ENCODE measurements at places on chromosomes 4 and X.
A peak's percentile ranks its signal among the peaks of the same experiment; 100 is the strongest.

DNA sequence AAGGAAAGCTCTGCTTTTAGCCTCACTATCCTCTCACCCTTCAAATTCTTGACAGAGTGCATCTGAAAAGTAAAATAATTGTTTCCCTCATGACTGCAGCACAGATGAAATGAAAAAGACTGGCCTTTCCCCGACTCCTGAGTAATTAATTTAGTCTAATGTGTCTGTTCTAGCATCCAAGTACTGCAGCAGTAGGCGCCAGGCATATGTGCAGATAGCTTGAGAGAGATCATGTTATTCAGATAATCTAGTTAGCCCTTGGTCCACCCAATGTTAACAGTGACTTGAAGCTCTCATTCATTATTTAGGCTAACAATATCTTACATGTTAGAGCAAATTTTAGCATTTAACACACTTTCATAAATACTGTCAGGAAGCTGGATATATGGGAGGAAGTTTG, 54.0 kb downstream of the MAP9 start:
- H3K27me3 ChIP-seq: no peaks in the 10 kb centered on the region
- no peaks in the 10 kb centered on the region for H3K4me1 ChIP-seq
- no peak overlapping the region for H3K27ac ChIP-seq
- no peaks in the 10 kb centered on the region for H3K36me3 ChIP-seq

- no peak overlapping the region for H3K4me3 ChIP-seq
- no peaks in the 10 kb centered on the region for H3K36me3 ChIP-seq
- no peak overlapping the region for H3K27ac ChIP-seq
- H3K4me1 ChIP-seq: no peaks in the 10 kb centered on the region
- no peak for DNase-seq
These were observed 59.8 kb upstream of the RELL1 start for GRCh38 chr4:37745946-37746345.

- no peaks in the 10 kb centered on the region for H3K27me3 ChIP-seq
- H3K36me3 ChIP-seq: no peaks in the 10 kb centered on the region
- H3K27ac ChIP-seq: peak overlapping the region; percentile 56
- H3K4me1 ChIP-seq: peaks cover 9% of the 10 kb centered on the region
These were observed 1414.7 kb upstream of the TENM3 start for GRCh38 chr4:180828455-180829018.

DNA sequence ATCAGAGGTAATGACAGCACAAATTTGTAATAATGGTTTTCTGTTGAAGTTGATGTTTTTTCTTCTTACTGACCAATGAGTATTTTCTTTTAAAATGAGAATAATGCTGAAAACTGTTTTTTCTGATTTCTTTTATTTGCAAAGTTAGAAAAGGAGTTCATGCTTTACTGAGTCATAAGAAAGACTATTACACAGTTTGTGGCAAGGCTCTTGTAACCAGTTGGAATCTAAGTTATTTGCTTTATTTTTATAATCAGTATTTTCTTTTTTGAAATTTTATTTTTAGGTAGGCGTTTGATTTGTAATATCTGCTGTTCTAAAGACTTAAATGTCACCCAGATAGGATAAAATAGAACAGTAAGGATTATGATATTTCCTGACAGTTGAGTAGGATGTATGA, 25.5 kb downstream of the ANAPC4 start:
- no peaks in the 10 kb centered on the region for H3K27me3 ChIP-seq
- DNase-seq: no peak
- peaks cover 86% of the 10 kb centered on the region for H3K36me3 ChIP-seq
- H3K4me3 ChIP-seq: no peak overlapping the region
- no peak overlapping the region for H3K27ac ChIP-seq

DNA sequence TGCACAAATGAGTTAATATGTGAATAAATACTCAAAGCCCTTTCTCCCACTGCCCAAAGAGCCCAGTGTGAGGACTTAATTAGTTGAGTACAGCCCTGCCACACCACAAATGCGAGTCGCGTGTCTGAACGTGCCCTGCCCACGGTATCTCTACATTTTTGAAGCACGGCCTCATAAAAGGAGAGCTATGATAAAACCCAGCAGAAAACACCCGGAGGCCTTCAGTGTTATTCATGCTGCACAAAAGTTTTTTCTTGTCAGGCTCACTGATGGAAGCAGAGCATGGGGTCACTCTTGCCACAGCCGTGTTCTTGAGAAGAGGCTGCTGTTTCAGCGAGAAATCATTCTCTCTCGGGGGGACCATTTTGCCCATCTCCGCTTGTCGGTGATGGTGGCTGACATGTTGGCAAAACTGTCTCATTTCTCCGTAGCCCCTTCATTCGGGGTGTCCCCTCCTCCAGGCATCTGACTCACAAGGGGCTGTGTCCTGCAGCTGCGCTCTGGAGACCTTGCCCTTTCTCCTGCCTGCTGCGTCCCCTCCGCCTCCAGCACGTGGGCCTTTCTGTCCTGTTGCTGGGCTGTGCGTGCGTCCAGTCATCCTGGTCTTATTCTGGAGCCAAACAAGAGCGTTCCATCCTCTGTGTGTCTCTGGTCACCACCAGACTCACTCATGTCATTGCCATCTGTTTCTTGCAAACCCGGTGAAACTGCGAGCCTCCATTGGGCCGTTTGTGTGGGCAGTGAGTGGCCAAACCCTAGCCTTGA, 88.8 kb downstream of the SORCS2 start:
- no peak overlapping the region for H3K27ac ChIP-seq
- peaks cover 18% of the 10 kb centered on the region for H3K4me1 ChIP-seq
- no peaks in the 10 kb centered on the region for H3K36me3 ChIP-seq
- H3K27me3 ChIP-seq: no peaks in the 10 kb centered on the region

- no peak overlapping the region for H3K4me3 ChIP-seq
- peaks cover 10% of the 10 kb centered on the region for H3K27me3 ChIP-seq
- H3K36me3 ChIP-seq: peaks cover 19% of the 10 kb centered on the region
- DNase-seq: peak; percentile 49
These were observed 17.2 kb upstream of the GTPBP6 start for GRCh38 chrX:335758-336155.

DNA sequence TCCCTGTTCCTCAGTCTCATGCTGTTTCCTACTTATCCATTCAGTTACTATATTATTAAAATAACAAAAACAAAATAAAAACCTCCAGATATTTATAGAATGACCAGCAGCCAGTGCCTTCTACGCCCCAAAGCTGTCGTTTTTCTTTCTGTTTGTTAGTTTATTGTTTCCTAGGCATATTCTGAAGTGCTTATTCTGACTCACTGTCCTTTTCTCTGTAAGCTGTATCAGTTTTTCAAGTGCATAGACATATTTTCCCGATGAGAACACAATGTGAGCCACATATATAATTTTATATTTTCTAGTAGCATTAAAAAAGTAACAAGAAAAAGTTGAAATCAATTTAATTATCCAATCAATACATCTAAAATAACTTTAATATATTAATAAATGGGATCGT, 2158.6 kb upstream of the TENM3 start:
- H3K4me1 ChIP-seq: no peaks in the 10 kb centered on the region
- no peak for DNase-seq
- no peaks in the 10 kb centered on the region for H3K36me3 ChIP-seq
- no peak overlapping the region for H3K4me3 ChIP-seq

GRCh38 chr4:155666344-155667221, at the start of gene GUCY1A1:
Gene GUCY1A1, plus strand, starts transcription at chr4:155666848. Its CDS starts 30,020 bp downstream, at chr4:155696868.
- no peak within 1 kb of the TSS for H3K27ac ChIP-seq

- no peak overlapping the region for H3K27ac ChIP-seq
- peaks cover 16% of the 10 kb centered on the region for H3K4me1 ChIP-seq
- no peaks in the 10 kb centered on the region for H3K36me3 ChIP-seq
- H3K27me3 ChIP-seq: no peaks in the 10 kb centered on the region
These were observed 24.8 kb upstream of the TMSB4X start for GRCh38 chrX:12949927-12950656.

GRCh38 chrX:50798783-50799182, 15.2 kb downstream of the SHROOM4 start:
- H3K4me3 ChIP-seq: no peak overlapping the region
- peaks cover 14% of the 10 kb centered on the region for H3K4me1 ChIP-seq
- peak overlapping the region; percentile 59 for H3K27ac ChIP-seq
- no peak for DNase-seq
- no peaks in the 10 kb centered on the region for H3K27me3 ChIP-seq
- no peaks in the 10 kb centered on the region for H3K36me3 ChIP-seq

DNA sequence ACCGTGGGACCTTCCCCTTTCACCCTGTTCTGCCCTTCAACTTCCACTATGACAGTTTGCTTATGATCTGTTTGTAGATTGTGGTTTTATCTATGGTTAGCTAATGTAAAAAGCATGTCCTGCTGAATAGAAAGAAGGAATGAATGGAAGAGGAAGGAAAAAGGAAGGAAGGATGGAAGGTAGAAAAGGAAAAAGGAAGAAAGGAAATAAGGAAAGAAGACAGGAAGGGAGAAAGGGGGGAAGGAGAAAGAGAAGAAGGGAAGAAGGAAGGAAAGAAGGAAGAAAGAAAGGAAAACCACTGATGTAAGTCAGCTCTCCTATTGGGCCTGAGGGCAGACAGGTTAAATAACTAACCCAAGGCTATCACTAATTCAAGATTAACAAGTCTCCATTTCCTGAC, 319.1 kb upstream of the KLF3 start:
- DNase-seq: no peak
- H3K4me1 ChIP-seq: no peaks in the 10 kb centered on the region
- H3K36me3 ChIP-seq: no peaks in the 10 kb centered on the region

GRCh38 chrX:46279214-46279924, 265.9 kb downstream of the ZNF674 start:
- H3K4me1 ChIP-seq: peaks cover 16% of the 10 kb centered on the region
- no peak for DNase-seq
- no peak overlapping the region for H3K4me3 ChIP-seq
- H3K27me3 ChIP-seq: no peaks in the 10 kb centered on the region
- H3K27ac ChIP-seq: peak overlapping the region; percentile 67
- H3K36me3 ChIP-seq: no peaks in the 10 kb centered on the region

- H3K4me3 ChIP-seq: no peak overlapping the region
- H3K36me3 ChIP-seq: no peaks in the 10 kb centered on the region
- DNase-seq: no peak
- peak overlapping the region; percentile 51 for H3K27ac ChIP-seq
These were observed 16.7 kb upstream of the EXOSC9 start for GRCh38 chr4:121784401-121784800.

DNA sequence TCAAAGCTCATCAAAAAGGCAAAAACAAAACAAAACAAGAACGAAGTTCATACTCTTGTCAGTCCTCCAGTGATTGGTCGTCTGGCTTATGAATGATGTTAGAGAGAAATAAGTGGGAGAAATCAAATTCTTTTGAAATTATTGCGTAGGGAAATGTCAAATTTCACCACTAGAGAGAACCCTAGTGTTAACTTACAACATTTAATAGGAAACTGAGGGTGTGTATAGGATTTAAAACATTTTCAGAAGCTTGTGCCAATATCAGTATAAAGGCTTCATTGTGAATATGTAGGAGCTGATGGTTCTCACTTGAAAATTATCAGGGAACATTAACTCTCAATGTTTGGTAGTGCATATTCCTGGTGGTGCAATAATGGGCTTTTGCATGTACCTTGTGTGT, 17.4 kb downstream of the ADH6 start:
- no peak for DNase-seq
- H3K4me3 ChIP-seq: no peak overlapping the region
- no peaks in the 10 kb centered on the region for H3K4me1 ChIP-seq
- H3K27ac ChIP-seq: no peak overlapping the region

GRCh38 chr4:65021149-65021548, 611.9 kb upstream of the TECRL start:
- DNase-seq: no peak
- no peaks in the 10 kb centered on the region for H3K36me3 ChIP-seq
- no peak overlapping the region for H3K4me3 ChIP-seq

- no peak overlapping the region for H3K27ac ChIP-seq
- H3K4me3 ChIP-seq: no peak overlapping the region
- H3K36me3 ChIP-seq: peaks cover 8% of the 10 kb centered on the region
- H3K27me3 ChIP-seq: no peaks in the 10 kb centered on the region
These were observed 1.5 kb downstream of the MAN2B2 start for GRCh38 chr4:6576512-6576911.

DNA sequence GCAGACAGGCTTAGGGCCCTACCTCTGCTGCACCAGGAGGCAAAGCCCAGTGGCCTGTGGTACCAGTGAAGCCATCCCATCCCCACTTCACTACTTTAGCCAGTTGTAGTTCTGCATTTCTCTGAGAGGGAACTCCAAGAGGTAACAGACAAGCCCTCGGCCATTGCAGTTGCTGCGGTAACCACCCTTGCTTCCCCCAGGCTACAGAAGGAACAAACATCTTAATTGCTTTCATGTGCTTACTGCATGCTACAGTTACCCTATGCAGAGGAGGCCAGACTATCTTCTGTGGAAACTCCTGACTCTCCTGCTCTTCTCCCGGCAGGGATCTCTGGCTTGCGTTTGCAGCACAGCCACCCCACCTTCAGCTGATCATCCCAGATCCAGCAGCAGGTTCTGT, 67.8 kb downstream of the SPIN4 start:
- no peaks in the 10 kb centered on the region for H3K4me1 ChIP-seq
- H3K4me3 ChIP-seq: no peak overlapping the region
- H3K27me3 ChIP-seq: no peaks in the 10 kb centered on the region
- DNase-seq: no peak
- no peaks in the 10 kb centered on the region for H3K36me3 ChIP-seq

DNA sequence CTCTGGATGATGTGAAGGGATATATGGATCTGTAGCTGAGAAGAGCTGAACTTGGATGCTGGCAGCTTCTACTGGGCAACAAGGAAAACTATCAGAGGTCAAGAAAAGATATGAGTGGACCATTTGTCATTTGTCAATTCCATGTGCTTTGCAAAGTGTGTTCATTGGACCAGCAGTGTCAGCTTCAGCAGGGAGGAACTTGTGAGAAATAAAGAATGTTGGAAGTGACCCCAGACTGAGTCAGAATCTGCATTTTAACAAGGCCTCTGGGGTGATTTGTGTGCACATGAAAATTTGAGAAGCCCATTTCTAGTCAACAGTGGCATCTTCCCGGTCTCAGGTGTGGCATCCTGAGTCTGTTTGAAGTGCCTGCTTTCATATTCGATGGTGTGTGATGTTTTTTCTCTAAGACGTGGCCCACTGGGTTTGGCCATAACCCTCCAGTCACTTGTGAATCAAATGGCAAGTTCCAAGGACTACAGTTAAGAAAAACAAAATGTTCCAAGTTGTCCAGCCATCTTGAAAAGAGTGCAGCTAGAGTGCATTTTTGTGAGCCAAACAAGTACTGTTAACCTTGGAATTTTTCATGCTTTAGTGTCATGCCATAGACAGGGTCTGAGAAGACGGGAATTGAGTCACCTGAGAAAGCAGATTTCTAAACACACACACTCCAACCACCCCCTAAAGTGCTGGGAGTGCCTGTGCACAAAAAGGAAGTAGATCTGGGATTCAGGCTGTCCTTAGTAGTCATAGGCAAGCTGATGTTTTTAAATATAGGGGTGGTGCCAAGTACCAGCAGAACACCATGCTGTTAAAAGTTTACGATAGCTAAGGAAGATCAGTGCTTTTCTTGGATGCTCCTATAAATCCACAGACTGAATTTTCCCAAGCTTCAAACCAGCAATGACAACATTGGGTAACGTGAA, 26.4 kb downstream of the GPM6B start:
- H3K4me1 ChIP-seq: no peaks in the 10 kb centered on the region
- H3K36me3 ChIP-seq: no peaks in the 10 kb centered on the region
- H3K4me3 ChIP-seq: no peak overlapping the region
- no peak for DNase-seq

GRCh38 chr4:7663075-7663541, 228.4 kb upstream of the PSAPL1 start:
- no peaks in the 10 kb centered on the region for H3K36me3 ChIP-seq
- no peaks in the 10 kb centered on the region for H3K27me3 ChIP-seq
- H3K4me3 ChIP-seq: no peak overlapping the region
- H3K27ac ChIP-seq: no peak overlapping the region
- no peak for DNase-seq

- no peak for DNase-seq
- H3K4me1 ChIP-seq: peaks cover 11% of the 10 kb centered on the region
- H3K27ac ChIP-seq: peak overlapping the region; percentile 8
- H3K36me3 ChIP-seq: no peaks in the 10 kb centered on the region
- H3K27me3 ChIP-seq: no peaks in the 10 kb centered on the region
These were observed 17.2 kb upstream of the RTL9 start for GRCh38 chrX:110341189-110342035.

All from RWPE2 (cell line).